ENCODE measurements at places on chromosomes 3 and 15.

DNA sequence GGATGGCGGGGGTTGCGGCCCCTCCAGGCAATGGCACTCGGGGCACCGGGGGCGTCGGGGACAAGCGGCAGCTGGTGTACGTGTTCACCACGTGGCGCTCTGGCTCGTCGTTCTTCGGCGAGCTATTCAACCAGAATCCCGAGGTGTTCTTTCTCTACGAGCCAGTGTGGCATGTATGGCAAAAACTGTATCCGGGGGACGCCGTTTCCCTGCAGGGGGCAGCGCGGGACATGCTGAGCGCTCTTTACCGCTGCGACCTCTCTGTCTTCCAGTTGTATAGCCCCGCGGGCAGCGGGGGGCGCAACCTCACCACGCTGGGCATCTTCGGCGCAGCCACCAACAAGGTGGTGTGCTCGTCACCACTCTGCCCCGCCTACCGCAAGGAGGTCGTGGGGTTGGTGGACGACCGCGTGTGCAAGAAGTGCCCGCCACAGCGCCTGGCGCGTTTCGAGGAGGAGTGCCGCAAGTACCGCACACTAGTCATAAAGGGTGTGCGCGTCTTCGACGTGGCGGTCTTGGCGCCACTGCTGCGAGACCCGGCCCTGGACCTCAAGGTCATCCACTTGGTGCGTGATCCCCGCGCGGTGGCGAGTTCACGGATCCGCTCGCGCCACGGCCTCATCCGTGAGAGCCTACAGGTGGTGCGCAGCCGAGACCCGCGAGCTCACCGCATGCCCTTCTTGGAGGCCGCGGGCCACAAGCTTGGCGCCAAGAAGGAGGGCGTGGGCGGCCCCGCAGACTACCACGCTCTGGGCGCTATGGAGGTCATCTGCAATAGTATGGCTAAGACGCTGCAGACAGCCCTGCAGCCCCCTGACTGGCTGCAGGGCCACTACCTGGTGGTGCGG lies 1.9 kb downstream of the CHST2 start:
- DNase-seq, result peak; percentile 79

DNA sequence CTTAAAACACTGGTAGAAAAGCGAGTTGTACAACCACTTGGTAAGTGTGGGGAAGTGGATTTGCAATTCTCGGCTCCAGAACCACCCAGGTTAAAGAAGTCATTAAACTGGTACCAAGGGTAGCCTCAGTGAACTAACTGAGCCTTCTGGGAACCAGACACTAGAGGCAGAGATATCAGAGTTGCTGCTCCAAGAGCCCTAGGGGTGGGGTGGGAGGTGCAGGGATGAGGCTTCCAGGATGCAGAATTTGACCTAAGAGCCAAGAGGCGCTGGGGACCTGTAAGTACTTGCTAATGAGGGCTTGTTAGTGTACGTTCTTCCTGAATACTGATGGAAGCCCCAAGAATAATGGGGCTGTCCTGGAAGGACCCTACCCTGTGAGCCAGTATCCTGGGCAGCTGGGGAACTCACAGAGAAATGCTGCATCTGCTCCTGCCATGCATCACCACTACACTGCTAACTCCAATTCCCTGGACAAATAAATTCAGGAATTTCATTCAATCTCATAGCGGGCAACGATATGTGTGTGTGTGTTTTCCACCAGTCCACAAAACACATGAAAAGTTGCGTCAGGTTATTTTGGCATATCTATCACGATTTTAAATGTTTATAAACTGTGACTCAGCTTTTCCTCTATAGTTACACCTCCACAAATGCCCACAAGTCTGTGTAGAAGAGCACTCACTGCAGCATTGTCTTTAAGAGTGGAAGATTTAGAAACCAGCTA lies 23.8 kb downstream of the STIMATE start:
- no peak for DNase-seq

DNA sequence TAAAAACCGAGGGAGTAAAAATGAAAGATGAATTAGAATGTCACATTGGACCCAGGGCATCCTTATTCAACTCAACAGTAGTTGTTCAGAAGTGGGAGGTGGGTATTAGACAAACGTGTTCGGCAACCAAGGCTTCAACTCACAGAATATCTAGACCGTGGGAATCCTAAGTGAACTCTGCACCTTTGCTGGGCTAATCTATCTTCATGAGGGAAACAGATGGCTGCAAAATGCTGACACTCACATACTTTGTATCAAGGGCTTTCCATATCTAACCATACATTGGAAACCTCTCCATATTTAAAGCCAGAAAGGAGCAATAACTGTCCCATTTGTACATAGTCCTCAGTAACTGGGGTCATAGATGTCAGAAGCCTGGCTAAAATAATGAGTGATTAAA lies 20.9 kb downstream of the PLSCR1 start:
- no peak for DNase-seq

GRCh38 chr3:87270908-87271700 lies 5.3 kb downstream of the POU1F1 start:
- no peak for DNase-seq

- DNase-seq, result no peak
Observed at GRCh38 chr3:185677146-185677829, 91.2 kb downstream of the SENP2 start.

GRCh38 chr15:33234020-33234461 lies 39.5 kb upstream of the FMN1 start:
- DNase-seq, result no peak

- DNase-seq, result no peak
Observed at GRCh38 chr3:183233966-183234365, 19.1 kb upstream of the B3GNT5 start.

GRCh38 chr15:73802431-73803041 lies 49.4 kb upstream of the INSYN1 start:
- DNase-seq, result no peak

- DNase-seq, result peak; percentile 49
Observed at GRCh38 chr3:66276705-66277274, 56.0 kb downstream of the SLC25A26 start.

DNA sequence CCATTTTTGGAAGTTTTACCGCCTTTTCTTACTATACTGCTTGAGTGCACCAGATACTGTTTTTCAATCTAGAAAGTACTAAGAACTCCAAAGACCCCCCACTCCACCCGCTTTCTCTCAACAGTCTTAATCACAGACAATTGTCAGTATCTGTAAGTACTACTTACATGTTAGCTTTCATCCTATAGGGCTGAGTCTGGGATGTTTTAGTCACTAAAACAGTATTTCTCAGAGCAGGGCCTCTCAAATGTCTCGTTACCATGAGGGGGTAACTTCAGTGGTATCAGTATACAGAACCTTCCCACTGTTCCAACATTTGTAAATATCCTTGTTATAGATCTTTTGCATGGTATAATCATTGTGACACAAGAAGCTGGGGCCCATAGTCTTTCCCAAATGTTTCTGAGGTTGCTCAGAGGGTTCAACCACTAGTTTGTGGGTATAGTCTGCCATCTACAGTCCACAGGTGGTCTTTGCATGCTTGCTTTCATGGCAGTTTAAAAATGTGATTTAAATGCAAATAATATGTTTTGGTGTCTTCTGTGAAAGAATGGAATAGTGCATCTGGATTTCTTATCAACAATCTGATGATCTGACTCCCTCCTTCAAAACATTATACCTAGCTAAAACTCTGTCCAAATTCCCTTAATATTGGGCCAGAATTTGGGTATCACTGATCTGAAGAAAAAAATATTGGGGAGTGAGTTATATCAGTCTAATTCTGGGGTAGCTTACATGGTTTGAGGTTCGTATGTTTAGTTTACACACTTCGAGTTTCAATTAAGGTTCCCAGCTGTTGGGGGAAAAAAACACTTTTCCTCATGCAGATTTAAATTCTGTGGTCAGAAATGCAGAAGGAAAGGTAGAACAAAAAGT lies 18.0 kb upstream of the DNAJC13 start:
- DNase-seq, result peak; percentile 21
